Stimulated activated CD8-positive, alpha-beta memory T cell treated with anti-CD3 and anti-CD28 coated beads, Interleukin-7, amount 100 ng/mL, for 1 hour (primary cell): ENCODE measurements at places on chromosomes 7 and 10.
A peak's percentile ranks its signal among the peaks of the same experiment; 100 is the strongest.

DNA sequence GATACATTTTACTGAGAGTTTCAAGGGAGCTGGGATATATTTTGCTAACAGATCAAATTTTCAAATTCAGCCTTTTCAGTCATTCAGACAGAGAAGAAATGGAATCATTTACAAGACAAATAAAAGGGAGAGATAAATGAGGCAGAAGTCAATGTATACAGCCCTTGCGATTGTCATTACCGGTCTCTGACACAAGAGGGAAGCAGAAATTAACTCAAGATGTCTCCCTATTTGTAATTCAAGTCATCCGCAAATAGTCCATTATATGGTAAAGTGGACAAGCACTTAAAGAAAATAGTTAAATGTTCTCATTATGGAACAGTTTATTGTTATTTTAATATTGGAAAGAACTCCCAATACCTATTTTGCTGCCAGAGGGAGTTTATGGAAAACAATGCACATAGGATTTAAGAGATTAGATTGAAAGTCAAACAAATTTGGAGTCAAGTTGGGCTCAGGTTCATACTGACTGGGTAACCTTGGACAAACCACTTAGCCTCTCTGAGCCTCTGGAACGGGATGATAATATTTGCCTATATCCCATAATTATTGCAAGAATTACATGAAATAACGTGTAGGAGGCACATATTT lies 89.3 kb upstream of the PRKCQ start:
- DNase-seq: no peak

DNA sequence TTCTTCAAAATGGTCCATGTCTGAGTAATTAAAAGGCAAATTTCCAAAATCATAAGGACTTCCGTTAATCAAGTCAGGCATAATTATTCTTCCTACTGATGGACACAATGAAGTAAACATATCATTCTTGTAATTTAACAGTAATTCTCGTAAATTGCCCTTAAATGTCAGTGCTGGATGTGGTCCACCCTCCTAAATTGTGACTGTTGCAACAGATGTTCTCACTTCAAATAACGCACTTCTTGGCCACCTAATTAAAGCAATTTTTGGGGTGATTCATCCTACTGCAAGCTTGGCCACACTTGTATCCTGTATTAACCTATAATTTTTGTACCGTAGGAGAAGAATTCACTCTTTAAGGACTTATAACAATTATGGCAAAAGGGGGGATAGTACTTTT lies 1.9 kb downstream of the COL1A2 start:
- DNase-seq: no peak

- no peak for DNase-seq
Observed at GRCh38 chr10:118339111-118339510, 3.0 kb downstream of the FAM204A start.

DNA sequence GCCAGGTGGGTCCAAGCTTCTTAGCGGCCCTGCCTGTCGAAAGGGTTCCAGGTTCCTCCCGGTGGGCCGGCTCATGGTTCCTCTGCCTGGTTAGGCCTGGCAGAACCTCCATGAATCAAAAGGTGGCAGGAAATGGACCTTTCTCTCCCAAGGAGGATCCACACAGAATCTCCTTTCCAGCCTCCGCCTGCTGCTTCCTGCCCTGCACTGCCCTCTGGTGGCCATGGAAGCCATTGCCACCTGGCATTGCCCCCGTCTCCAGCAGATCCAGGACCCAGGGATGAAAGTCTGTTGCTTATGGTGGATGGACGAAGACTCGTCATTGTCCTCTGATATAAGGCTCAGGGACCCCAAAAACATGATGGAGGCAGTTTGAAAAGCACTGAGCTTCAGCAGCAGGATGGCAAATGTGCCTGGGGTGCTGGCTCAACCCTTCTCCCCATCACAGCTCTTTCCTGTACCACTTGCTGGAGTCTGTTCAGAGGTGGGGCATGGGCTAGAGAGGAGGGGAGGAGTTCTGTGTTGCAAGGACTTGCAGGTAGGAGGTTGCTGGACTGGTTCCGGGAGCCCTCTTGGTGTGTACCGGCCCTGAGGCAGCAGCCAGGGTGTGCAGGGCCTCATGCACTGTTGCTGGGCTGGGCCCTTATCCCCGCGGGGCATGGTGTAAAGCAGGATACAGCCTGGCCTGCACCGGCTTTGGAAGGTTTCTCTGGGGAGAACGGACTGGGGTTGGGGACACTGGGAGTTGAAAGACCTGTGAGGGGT lies 11.3 kb upstream of the INMT start:
- peak; percentile 49 for DNase-seq

DNA sequence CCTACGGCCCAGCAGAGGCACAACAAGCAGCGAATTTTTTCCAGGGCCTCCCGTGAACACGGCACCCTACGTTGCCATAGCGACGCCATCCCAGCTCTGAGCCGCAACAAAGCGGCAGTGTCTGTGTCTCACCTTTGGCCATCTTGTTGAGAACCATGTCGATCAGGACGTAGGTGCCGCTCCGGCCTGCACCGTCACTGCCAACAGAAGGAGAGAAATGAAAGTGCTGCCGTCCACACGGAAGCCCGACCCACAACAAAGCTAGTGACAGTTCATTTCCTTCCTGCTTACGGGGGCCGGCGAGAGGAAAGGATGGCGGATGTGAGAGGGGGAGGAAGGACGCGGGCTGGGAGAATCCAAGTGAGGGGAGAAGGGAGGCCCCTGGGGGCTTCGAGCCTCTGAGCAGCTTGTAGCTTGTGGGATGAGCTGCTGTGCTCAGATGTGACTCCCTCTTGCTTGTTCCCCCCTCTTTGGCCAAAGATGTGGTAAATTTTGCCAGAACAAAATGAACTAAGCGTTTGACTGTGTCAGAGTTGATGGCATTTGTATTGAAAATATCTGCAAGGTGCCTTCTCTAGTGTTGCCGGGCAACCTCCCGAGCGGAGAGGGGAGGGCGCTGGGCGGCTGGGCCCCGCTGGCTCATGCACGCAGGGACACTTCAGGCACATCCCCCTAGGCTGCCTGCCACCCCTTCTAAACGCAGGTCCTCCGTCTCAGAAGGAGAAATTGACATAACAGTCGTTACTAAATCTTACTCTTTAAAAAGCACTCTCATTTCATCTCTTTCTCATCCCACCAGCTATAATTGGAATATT lies 232.2 kb downstream of the DNAJB6 start:
- peak; percentile 23 for DNase-seq

GRCh38 chr7:112292162-112292561 lies 85.7 kb downstream of the ZNF277 start:
- no peak for DNase-seq

GRCh38 chr10:6300106-6300783 lies 97.5 kb downstream of the PFKFB3 start:
- no peak for DNase-seq

- no peak for DNase-seq
Observed at GRCh38 chr10:9068003-9068402, 1013.5 kb downstream of the GATA3 start.

DNA sequence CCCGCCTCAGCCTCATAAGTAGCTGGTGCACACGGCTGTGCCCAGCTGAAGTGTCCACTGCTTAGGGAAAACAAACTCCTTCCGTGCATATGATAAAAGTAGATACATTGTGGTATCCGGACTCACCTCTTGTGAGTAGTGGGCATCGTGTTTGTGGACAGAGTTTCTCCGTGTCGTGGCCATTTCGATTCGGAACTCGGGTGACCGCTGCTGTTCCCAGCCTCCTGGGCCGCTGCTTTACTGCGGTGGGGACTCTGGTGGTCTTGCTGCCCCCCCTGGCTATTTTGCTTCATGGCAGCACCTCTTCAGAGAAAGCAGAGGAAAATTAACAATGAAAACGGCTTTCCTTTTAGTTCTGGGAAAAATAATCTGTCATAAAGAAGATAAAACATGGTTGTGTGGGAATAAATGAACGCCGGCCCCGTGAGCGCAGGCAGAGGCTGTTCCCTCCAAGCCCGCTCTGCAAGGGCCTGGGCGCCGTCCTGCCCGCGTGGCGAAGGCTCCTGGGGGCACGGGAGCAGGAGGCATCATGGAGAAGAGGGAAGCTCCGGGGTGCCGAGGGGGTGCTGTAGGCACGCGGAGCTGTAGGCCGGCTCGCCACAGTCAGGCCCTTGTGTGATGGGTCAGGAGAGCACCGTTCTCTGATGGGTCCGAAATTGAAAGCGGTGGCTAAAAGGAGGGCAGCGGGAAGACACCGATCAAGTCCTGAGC lies 107.4 kb downstream of the ACTR3B start:
- no peak for DNase-seq

GRCh38 chr7:120856621-120857352 lies 1.2 kb downstream of the TSPAN12 start:
- DNase-seq: no peak

DNA sequence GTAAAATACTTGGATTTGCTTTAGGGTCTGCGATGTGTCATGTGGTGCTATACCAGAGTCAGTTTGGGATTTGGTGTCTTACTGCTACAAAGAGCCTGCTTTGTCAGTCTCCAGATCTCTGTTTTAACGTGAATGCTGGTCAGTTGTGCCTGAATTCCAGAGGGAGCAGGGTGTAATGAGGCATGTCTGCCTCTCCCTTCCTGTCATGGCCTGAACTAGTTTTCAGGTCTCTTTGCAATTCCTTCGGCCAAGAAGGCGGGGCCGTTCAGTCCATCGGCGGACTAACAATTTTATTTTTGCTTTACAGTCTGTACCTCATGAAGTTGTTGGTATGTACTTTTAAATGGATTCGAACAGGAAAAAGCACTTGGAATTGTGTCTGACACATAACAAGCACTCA lies 465.1 kb upstream of the ADARB2 start:
- DNase-seq: no peak

GRCh38 chr10:95881316-95881715 lies 26.5 kb upstream of the CC2D2B start:
- no peak for DNase-seq

DNA sequence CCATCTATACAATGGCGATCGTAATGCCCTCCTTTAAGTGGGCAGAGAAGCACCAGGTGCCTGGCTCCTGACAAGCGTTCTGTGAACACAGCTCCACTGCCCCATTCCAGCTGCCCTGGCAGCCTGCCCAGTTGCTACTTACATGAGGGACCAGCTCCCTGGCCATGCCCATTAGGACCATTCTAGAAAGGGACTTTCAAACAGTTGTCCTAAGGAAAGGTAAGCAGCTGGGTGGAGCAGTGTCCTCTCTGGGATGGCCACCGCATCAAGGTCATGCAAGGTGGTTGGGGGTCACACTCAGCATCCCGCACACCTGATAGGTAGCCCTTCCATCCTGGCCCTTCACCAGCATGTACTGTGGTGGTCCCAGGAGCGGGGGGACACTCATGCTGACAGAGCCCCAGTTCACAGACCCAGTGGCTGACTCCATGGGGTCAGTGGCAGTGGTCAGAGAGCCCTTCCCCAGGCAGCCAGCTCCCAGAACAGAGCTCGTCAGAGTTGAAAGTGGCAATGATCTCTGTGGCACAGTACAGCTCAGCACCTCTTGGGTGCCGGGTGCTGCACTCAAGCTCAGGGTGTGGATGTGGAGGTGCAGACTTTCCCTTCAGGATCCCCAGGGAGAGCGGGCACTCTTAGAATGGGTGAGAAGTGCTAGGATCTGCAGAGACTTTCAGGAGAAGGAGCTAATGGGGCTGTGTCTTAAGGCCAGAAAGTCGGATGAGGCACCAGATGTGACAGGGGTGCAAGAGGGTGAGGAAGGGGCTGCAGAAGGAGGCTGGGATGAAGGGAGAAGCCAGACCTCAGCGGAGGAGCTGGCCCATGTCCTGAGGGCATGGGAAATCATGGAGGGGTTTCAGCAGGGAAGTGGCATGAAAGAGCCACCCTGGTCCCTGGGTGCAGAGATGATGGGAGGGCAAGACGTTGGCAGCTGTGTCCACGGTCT lies 10.9 kb downstream of the MMRN2 start:
- DNase-seq: no peak

- no peak for DNase-seq
Observed at GRCh38 chr10:6255548-6256061, 52.9 kb downstream of the PFKFB3 start.

- no peak for DNase-seq
Observed at GRCh38 chr10:104021246-104021645, 54.3 kb downstream of the SLK start.

DNA sequence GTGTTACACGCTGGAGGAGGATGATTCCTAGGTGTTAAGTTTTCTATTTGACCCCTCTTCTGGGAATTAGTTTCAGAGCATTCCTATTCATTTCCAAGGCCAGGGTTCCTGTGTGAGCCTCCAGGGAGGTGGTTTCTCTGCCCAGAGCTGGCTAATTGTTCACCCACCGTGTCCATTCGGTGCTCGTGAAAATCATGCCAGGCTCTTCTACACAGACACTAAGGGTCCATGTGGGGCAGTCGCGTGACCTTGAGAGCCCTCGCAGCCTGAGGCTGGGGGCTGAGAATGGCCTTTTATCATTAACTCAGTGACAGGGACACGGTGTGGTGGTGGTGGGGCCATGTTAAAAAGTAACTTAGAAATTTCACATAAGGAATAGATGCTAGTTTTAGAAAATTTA lies 83.7 kb downstream of the EMX2 start:
- no peak for DNase-seq

DNA sequence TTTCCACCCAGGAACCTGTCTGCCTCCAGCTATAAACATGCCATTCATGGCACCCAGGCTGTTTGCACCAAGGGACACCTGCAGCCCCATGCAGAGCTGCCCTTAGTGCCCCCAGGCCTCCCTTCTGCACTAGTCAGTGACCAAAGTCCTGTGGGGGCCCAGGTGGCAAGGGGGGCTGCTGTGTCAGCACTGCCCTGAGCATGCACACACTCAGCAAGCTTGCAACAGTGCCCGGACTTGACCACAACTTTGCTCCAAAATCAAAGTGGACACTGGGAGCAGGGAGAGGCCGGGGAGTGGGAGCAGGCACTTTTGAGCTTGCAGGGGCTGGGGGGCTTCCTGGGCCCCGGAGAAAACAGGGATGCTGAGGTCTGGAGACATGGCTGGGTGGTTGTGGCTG lies 192.9 kb upstream of the MBL2 start:
- no peak for DNase-seq

- no peak for DNase-seq
Observed at GRCh38 chr7:20241194-20241910, 24.2 kb upstream of the MACC1 start.

DNA sequence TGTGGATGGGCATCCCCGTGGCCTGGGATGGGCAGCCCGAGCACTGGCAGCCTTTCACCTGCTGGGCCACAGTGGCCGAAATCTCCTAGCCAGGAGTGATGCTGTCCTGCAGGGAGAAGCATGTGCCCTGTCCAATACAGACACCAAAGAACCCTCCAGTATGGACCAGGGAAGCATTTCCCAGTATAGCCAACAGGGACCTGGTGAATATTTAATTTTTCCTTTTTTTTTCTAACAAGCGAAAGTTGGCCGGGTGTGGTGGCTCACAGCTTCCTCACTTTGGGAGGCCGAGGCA lies 11.0 kb downstream of the IMPDH1 start:
- DNase-seq: no peak

DNA sequence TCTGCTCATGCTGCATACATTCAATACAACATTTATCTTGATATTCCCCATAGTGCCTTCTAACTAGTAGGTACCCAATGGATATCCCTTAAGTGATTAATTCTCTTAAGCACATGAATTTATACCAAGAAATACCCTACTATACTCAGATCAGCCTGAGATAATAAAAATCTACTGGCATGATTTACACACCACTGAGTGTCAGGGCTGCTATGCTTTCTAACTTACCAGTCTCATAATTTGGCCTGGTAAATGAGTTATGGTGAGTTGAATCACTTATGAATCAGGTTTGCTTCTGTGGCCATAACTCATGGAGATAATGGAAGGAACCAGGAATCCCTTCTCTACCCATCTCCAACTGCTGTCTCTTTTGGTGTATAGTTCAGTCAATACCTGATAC lies 122.8 kb downstream of the THSD7A start:
- DNase-seq: no peak
